D721Med (cell line): ENCODE measurements at places on chromosomes 4 and X.

- no peak for DNase-seq
These were observed 497 bp upstream of the THAP9 start for GRCh38 chr4:82900066-82900410.

GRCh38 chr4:47876310-47876709 lies 38.1 kb downstream of the NFXL1 start:
- no peak for DNase-seq

DNA sequence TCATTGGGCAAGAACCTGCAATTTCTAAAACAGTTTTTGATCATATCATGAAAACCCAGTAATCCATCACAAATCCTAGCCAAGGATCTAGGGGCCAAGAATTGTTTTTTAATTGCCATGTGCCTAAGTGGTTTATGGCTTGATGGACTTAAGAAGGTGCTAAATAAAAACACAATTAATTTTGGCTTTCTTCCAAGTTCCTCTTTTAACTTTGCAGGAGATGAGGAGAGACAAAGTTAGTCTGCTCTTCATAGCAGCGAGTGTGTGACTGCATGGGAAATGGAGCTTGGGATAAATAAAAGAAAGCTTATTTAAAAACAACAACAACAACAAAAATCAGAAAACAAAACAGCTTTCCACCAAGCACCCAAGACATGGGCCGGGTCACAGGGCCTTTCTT lies 41.4 kb downstream of the ARHGEF9 start:
- DNase-seq = no peak

DNA sequence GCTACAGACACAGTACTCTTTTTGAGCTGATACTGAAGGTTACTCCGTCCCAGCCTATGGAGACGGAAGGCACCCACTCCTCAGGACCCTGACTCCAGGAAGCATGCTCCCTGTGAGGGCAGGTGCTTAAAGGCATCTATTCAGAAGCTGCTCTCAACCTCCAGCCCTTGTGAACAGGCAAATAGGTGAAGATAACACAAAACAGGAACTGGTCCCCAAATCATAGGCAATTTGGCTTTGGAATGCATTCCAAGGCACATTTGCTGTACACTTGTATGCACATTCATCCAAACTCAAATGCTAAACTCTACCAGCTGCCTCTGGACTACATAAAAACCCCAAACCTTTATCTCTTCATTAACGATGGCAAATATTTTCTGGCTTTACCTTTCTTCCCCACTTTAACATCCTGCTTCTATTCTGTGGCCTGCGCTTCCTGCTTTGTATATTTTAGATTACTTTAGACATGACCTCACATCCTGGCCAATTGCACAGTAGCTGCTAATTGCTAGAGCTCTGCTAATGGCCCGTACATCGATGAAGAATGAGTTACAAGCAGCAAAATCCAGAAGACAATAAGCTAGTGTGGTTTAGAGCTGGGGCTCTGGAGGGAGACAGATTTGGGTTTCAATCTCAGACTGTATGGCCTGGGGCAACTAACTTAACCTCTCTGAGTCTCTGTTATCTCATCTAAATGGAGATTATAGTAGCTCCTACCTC lies 3.2 kb downstream of the SEL1L3 start:
- DNase-seq = no peak

DNA sequence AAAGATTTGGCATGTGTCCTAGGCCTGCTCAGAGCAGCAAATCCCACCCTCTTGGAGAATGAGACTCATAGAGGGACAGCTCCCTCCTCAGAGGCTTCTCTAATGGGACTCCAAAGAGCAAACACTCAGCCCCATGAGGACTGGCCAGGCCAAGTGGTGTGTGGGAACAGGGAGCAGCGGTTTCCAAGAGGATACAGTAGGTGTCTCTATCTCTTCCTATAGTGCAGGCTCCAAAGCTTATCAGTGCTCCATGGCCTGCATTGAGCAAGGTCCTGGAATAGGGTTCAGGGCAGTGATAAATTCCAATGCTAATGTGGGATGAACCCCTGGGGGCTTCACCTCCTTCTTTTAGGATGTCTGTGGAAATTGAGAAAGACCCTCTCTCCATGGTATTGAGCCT lies 15.7 kb upstream of the MAGEA10 start:
- no peak for DNase-seq

DNA sequence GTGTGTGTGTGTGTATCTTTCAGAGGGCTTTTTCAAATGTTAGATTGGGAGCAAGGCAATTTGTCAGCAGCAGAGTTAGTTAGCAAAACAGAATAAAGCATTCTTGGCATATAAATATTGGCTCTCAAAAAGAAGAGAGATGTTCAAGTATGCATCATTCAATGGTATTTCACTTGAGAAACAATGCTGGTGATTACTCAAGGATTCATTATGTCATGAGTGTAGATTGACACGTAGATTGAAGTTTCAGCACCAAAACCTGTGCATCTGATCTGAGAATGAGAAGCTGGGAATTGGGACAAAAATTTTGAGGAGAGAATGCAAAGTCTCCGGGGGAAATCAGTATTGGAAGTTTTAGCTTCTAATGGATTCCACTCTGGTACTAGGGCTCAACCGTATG lies 241.4 kb downstream of the FRMPD4 start:
- DNase-seq = no peak

DNA sequence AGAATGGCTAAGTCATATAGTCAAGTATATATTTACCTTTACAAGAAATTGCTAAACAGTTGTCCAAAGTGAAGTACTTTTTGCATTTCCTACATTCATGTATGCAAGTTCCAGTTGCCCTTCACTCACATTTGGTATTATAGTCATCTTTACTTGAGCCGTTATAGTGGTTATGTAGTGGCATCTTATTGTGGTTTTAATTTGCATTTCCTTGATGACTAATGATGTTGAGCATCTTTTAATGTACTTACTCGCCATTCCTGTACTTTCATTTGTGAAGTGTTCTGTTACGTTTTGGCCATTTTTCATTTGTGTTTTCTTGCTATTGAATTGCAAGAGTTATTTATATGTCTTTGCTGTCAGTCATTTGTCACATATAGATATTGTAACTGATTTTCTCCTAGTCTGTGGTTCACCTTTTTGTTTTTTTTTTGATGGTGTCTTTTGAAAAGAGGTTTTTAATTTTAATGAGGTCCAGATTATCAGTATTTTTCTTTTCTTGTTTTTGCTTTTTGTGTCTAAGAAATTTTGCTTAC lies 27.6 kb downstream of the ARFIP1 start:
- no peak for DNase-seq

DNA sequence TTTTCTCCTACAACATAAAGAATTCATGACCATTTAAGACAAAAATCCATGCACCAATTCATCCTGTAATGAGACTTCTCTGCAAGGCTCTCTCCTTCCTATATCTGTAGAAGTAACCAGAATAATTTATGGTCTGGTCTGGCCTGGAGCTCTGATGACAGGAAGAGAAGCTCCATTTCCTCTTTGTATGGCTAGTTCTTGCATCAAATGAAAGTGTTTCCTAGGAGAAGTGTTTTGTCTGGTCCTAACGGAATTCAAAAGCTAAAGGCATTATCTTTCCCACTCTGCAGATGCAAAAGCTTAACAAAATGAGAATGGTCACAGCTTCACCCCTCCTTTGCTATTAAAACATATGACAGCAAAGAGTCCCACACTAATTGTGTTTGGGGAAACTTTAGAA lies 55.1 kb downstream of the SPATA18 start:
- DNase-seq = no peak

DNA sequence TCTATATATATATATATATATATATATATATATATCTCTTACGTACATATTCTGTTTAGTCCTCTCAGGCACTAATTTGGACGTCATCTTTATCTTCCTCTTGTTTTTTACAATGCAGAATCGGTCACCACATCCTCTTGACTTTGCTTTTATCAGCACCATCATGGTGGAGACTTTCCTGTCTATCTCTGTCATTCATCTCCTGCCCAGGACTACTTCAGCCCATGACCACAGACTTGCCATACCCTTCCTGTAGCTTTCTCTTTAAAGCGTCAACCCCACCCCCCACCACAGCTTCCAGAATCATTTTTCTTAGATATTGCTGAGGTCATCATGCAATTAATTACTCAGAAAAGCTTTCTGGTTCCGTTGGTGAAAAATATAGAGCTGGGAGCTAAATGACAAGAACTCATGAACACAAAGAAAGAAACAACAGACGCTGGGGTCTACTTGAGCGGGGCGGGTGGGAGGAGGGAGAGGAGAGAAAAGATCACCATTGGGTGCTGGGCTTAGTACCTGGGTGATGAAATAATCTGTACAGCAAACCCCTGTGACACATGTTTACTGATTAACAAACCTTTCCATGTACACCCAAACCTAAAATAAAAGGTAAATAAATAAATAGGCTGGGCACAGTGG lies 30.5 kb upstream of the PRKX start:
- no peak for DNase-seq

- no peak for DNase-seq
These were observed 223.7 kb downstream of the COL25A1 start for GRCh38 chr4:109078724-109079123.

DNA sequence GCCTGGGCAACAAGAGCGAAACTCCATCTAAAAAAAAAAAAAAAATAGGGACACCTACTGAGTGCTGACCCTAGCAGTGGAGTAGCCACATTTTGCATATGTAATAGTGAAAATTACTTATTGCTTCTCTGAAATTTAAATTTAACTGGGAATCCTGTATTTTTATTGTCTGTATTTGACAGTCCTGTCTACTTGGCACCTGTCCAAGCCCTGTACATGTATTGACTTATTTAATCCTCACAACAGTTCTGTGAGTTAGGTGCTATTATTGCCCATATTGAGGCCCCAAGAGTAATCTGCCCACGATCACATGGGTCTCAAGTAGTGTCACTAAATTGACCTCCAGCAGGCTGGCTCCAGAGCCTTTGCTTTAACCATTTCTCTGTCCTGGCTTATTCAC lies 81.6 kb downstream of the WDR19 start:
- no peak for DNase-seq

- no peak for DNase-seq
These were observed 40.2 kb upstream of the CRMP1 start for GRCh38 chr4:5933116-5933515.

- DNase-seq = no peak
These were observed 94.5 kb downstream of the FNIP2 start for GRCh38 chr4:158863296-158863695.

GRCh38 chr4:82780752-82781231 lies 17.8 kb downstream of the SCD5 start:
- no peak for DNase-seq

GRCh38 chr4:45172636-45173035 lies 446.3 kb upstream of the GNPDA2 start:
- DNase-seq = no peak

GRCh38 chr4:83128240-83128929 lies 13.9 kb upstream of the PLAC8 start:
- DNase-seq = no peak

GRCh38 chrX:150337536-150337935 lies 25.6 kb upstream of the MAMLD1 start:
- DNase-seq = no peak

- no peak for DNase-seq
These were observed 8.1 kb upstream of the HSD17B10 start for GRCh38 chrX:53442322-53442631.
